Skeletal muscle cell (primary cell): ENCODE measurements at places on chromosomes 11 and 22.

GRCh38 chr22:44667829-44668189 is 34.2 kb upstream of the PRR5 start:
- no peak for DNase-seq

- DNase-seq = no peak
These were observed 611.7 kb downstream of the OPCML start for GRCh38 chr11:132920451-132921096.

GRCh38 chr11:73376803-73377629 is 817 bp downstream of the RELT start:
- peak; percentile 36 for DNase-seq

- no peak for DNase-seq
These were observed 8.0 kb upstream of the LIN7C start for GRCh38 chr11:27514558-27514957.
